Cortex of kidney (tissue), 1 donor: ENCODE measurements at places on chromosomes 6 and 20.

DNA sequence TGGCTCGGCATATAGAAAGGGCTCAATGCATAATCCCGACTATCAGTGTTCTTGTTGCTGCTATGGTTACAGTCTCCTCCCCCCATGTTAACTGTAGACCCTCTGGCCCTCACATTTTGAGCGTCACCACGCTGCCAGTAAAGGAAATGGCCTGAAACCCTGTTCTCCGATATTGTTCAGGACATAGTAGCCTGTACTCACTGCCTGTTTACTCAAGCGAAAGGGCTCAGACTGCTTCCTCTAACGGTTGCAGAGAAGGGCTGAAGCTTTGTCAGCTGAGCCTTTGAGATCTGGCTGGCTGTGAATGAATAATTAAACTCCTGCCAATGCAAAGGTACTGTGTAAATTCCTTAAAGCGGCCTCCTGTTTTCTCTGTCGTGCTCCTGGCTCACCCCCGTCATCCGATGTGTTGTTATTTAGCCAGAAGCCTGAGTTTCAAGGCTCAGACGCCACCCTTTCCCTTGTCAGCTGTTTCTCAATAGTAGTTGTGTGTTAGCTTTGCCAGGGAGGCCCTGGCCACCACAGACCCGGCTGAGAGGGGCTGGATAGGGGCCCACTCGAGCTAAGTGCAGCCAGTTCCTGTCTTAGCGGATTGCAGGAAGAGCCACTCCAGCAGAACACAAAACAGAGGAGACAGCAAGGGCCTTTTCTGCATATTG, 31.2 kb upstream of the RALGAPA2 start:
- no peak for DNase-seq

DNA sequence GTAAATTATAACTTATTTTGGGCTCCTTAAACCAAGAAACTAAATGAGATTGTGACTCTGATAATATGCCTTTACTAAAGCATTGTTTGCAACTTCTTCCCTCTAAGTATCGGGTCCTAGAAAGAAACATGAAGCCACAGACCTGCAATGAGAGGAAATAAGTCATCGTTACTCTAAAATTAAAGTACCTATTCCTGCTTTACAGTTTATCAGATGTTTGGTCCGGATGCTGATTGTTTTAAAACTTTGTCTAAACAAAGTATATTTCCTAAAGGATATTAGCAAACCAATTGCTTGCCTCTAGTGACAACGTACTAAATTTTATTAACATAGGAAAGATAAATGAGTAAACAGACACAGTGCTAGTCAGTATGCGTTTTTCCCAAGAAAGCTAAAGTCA, 216.8 kb downstream of the GJA1 start:
- DNase-seq = no peak

DNA sequence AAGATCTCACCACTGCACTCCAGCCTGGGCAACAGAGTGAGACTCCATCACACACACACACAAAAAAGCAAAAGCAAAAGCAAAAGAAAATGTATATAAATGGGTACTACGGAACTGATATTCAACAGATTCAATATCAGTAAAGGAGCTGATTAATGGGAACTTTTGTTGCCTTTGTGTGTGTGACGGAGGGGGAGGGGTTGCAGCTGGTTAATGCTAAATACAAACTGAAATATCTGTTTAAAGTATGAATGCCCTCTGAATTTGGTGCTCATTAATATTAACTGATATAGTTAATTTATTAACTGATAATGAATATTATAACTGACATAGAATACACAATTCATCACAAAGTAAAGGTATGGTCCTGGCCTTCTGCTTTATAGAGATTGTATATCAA, 8.4 kb downstream of the NCOA6 start:
- no peak for DNase-seq

DNA sequence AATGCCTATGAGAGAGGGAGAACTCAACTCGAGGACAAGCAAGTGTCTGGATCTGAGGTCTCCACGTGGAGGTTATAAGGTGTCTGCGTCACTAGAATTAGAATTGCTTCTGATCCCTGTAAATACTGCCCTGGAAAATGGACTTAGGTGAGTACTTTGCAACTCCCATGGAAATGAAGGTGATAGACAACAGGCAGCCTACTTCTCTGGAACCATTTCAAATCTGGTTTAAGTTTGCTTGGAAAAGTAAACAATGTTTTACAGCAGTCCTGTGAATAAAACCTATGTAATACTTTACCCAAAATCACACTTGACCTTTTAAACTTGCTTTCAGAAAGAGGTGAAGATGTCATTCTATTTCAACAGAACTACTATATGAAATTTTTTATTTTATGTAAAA, 70.1 kb upstream of the TENT5A start:
- no peak for DNase-seq

GRCh38 chr6:134379076-134379475, 61.2 kb upstream of the SGK1 start:
- no peak for DNase-seq

DNA sequence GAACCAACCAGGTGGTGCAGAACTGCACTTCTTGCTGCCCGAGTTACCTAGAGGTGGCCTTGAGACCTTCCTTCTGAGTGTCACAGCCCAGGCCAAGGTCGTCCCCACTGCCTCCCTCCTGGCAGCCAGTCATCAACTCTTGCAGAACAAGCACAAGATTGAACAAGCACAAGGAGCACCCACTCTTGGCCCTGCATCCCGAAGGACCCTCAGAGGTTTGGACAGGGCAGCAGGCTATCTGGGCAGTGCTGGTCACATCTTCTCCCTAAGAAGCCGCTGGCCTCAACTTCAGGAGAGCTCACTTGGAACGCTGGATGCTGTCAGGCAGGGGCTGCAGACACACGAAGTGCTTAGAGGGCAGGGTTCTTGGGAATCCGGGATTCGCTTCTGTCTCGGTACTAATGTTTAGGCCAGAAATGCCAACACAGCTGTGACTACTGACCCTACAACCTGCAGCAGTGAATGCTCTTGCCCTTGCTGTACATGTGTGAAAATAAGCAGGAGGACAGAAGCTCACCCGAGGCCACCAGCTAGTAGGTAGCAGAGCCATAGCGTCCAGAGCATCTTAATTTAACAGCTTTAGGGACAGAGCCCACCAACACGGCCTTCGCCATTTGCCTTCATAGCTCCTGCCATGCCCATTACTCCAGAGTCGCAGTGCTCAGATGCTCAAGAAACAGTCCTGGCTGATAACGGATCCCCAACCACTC, 4.0 kb upstream of the ACSS1 start:
- DNase-seq = no peak

GRCh38 chr6:131431718-131432117, 141.3 kb upstream of the ARG1 start:
- no peak for DNase-seq

GRCh38 chr6:157276134-157276532, 47.2 kb downstream of the TMEM242 start:
- no peak for DNase-seq

- no peak for DNase-seq
Measured at GRCh38 chr6:16277101-16277981, 39.0 kb downstream of the GMPR start.

- no peak for DNase-seq
Measured at GRCh38 chr20:56711018-56711417, 81.9 kb downstream of the TFAP2C start.

DNA sequence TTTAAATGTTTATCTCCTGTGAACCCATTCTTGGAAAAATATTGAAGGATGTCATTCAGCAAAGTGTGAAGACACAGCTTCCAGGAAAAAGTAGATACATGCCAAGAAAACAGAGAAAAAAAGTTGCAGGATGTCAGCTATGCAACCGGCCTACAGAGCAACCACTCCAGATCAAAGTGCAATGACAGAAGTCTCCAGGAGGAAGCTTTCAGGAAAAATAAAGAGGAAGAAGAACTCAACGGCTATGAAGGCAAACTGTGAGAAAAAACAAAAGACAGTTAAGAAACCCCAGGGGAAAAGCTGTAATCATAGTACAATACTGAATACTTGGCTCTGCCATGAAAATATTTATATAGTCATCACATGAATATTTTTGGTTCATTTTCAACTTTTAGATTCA, 30.6 kb downstream of the REPS1 start:
- DNase-seq = no peak

GRCh38 chr6:101605874-101606273, 212.4 kb downstream of the GRIK2 start:
- no peak for DNase-seq

DNA sequence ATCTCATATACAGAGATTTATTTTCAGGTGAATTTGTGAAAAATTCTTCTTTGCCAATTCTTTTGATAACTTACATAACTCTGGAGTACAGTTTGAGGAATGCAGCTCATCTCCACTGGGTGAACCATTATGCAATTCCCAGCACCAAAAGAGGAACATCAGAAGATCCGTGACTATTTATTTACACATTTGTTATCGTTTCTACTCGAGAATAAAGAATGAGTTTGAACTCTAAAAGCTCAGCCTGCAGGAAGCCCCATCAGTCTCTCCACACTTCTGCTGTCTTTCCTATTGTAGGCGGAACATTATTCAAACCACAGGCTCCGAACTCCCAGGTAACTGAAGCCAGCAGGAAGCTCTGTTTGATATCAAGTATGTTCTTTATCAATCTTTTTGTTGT, 95.9 kb upstream of the IFNGR1 start:
- no peak for DNase-seq
